Muscle of leg (tissue), 16 donors: ENCODE measurements at places on chromosomes 1 and 21. TPM values are rescaled to one million over a fixed set of nuclear protein-coding genes. Genes with fewer than 3 reads are reported as not detected.

Gene BSND
- not detected for total RNA-seq

DNA sequence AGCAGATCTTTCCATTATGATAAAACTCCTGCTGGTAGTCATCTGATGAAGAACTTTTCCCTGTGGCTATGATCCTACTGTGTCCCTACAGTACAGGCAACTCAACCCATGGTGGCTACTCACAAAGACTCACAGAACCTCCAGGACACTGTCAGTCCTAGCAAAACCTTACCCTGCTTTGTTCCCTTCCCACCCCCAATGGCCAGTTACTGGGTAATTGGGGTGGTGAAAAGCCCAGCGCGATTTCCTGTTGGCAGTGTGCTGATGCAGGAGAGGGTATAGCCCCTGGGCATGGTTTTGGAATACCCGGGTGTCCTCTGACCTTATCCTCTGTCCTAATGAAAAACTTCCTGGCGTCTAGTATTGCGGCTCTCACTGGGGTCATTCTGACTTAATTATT is 533 bp upstream of the RGL1 start:
- DNase-seq, result peak; percentile 53

DNA sequence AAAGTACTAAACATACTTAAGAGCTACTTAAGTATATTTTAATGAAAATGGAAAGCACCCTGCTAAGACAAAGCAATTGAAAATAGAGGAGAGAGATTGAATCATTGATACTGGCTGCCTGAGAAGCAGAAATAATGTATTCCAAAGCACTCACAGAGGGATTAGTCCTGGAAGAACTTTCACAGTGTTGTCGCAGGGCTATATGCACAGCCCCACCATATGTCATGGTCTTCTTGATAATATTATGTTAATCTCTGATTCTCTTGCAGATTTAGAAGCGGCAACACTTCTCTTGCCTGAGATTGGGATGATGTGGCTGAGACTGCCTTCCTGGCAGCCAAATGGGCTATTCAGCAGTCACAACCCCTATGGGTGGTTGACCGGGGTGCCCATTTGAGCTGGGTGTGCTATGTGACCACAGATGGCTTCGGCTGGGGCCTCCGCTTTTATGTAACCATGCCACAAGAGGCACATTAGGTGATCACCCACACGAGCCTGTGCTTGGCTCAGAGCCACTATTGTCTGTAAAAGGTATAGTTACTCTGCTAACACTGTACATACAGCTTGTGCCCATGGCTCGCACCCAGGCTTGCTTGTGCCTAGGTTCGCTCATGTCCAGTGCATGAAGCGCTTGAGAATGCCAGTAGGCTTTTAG is 152.2 kb upstream of the SGIP1 start:
- DNase-seq, result no peak

GRCh38 chr1:186283374-186283773 is 91.7 kb downstream of the TPR start:
- DNase-seq, result no peak

- no peak for DNase-seq
Observed at GRCh38 chr1:61376151-61376550, 293.8 kb downstream of the NFIA start.

Gene UMODL1
- 0.04 TPM for total RNA-seq

Gene NTNG1
- 12.4 TPM for total RNA-seq
